ENCODE measurements at places on chromosomes 4 and X.

- no peak for DNase-seq
Observed at GRCh38 chr4:22485737-22486136, 30.1 kb downstream of the ADGRA3 start.

GRCh38 chr4:6478546-6479220 is 6.3 kb upstream of the PPP2R2C start:
- no peak for DNase-seq

- DNase-seq = no peak
Observed at GRCh38 chrX:17692709-17693346, 44.5 kb upstream of the SCML1 start.

- DNase-seq = no peak
Observed at GRCh38 chr4:94913316-94913715, 155.6 kb downstream of the BMPR1B start.

GRCh38 chr4:86848732-86849619 is at the start of gene SLC10A6:
TSS of gene SLC10A6 (minus strand) at chr4:86849384. CDS start at chr4:86849115, 269 bp downstream.
- DNase-seq = no peak

DNA sequence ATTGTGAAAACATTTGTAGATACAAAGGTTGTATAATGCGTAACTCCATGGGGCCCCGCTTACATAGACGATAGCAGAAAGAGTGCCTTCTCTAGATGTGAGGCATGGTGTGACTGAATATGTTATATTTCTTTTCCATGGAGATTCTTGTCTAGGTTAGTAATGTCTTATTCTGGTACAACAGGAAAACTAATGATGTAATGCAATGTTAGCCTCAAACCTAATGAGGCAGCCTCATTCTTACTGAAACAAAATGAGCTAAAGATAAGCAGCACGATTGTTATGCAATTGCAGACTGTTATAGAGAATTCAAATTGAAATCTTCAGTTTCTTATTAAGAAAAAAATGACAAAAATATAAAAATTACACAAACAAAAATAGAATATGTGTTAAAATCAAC is 171.1 kb upstream of the ANKRD50 start:
- DNase-seq = no peak
